ENCODE measurements at places on chromosomes 6 and 20.

DNA sequence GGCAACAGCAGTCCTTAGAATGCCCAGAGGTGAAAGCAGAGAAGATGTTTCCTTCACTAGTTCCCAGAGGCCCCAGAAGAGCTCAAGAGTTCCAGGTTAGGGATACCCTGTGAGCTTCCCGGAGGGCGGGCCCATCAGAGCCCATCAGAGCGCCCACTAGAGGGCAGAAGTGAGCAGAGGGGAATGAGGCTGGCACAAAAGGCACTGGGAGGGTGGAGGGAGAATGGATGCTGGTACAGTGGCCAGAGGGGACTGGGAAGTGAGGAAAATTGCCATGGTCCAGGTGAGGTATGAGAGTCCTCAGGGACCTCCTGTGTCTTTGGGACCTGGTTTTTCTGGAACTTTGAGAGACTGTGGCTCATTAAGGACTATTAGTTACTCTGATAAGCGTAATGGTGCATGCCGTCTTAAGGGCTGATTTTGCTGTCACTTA is 57.3 kb downstream of the LINC00237 start:
- peak; percentile 11 for DNase-seq

GRCh38 chr6:100664274-100665040 is 199.7 kb upstream of the SIM1 start:
- peak; percentile 47 for DNase-seq

DNA sequence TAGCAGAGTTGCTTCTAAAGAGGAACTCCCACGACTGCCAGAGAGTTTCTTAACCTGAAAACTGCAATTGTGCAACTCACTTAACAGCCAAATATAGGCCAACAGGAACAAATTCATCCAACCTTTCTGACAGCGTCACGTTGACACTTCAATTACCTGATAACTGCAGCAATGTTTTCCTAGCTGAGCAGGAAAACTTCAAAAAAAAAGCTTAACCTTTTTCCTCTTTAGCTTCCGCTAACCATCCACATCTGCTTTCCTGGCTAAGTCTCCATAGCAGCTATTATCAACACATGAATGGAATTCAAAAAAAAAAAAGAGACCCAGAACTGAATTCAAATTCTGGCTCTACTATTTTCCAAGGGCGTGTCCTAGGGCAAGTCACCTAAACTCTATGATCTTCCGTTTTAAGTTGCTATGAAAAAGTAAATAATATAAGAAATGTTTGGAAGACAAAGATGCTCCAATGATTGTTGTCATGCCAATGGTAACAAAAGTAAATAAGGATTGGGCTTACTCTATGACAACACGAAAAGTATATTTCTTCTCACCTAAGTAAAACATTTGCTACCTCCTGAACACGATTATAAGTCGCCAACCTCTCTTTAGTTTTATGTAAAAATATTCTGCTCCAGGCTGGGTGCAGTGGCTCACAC is 524.6 kb upstream of the JARID2 start:
- DNase-seq = peak; percentile 44

DNA sequence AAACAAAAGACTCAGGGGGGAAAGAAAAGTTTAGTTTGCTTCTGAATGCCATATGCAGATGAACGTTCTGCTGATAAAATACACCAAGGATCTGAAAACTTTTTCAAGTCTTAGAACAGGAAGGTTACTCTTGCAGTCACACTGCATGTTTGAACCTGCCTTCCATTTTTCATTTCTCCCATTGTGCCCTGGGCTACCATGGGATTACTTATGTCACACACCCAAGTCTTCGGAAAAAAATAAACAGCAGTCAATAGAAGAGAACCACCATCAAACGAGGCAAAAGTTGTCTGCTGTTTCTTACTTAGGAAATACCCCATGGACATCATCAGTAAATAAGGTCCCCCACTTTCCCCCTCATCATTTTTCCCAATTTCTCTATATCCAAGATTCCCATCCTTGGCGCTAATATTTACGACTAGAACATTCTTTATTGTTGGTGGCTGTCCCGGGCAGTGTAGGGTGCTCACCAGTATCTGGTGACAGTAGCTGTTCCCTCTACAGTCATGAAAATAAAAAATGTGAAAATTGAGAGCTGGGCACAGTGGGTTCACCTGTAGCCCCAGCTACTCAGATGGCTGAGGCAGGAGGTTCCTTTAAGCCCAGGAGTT is 202.5 kb downstream of the BCAS1 start:
- DNase-seq = no peak

- DNase-seq = peak; percentile 59
Observed at GRCh38 chr6:43308101-43308989, at the start of gene CRIP3. CRIP3 (minus strand) TSS chr6:43308826; CDS start chr6:43308792, 34 bp downstream.
